ENCODE measurements at places on chromosomes 11 and 22.
A peak's percentile ranks its signal among the peaks of the same experiment; 100 is the strongest.

- DNase-seq = no peak
Observed at GRCh38 chr11:75762885-75763284, 5.7 kb upstream of the DGAT2 start.

- no peak for DNase-seq
Observed at GRCh38 chr11:122811721-122812120, 26.6 kb upstream of the CRTAM start.

DNA sequence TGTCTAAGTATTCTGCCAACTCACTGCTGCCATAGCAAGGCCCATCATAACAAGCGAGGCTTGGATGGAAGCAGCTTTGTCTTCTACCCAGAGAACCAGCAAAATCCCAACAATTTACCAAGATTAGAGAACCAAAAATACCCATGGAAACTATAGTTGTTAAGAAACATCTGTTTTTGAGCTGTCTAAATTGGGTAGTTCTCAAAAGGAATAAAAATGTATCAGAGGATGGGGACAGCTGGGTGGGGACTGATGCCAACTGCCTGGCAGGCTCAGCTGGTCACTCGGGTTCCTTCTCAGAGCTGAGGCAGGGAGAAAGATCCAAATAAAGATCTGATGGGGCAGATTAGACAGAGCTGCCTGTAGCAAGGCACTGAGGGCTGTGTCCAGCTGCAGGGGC lies 85.9 kb upstream of the GRK3 start:
- no peak for DNase-seq

GRCh38 chr11:130508913-130509312 lies 60.5 kb downstream of the ADAMTS15 start:
- DNase-seq = no peak

DNA sequence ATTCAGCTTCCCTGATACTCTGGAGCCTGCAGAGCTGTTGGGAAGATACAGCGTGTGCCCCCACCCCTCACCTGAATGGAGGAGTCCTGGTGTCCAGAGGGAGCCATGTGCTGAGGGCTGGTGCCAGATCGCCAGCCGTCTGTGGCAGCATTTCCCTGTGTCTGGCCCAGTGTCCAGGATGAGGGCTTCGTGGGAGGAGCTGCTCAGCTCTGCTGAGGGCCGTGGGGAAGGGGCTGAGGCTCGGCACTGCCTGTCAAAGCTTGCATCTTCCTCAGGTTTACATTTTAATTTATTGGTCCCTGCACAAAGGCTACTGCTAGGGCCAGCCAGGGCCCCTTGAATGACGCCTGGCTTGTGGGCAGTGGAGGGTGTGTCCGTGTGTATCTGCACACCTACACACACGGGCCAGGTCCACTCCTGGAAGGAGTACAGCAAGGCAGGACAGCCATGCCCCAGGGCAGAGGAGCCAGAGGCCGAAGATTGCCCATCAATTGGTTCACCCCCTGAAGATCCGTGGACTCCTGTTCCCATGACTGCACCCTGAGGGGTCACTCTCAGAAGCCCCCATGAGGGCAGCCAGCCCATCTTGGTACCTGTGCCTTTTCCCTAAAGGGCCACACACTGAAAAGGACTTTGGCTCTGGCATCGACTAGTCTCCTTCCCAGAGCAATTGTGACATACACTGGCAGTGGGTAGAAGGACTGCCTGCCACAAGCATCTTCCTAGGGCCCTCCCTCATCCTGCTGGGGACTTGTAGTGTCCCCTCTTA lies 107.7 kb upstream of the PARVA start:
- no peak for DNase-seq

DNA sequence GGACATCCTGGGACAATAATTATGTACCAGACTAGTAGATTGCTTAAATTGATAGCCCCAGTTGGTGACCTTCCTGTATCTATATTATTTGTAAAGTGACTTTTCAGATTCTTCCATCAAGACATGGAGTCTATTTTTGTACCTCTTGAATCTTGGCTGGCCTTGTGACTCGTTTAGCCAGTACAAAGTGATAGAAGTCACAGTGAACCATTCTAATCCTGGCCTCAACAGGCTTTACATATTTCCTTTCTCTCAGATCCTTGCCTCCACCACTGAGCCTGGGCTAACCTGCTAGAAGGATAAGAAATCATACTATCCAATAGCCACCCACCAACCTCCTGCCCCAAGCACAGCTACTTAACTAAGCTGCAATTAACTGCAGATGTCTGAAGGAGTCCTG lies 37.5 kb upstream of the SLC6A5 start:
- no peak for DNase-seq

GRCh38 chr22:30289141-30289979 lies at the start of gene CASTOR1:
TSS of gene CASTOR1 (minus strand) at chr22:30289505. CDS start at chr22:30289497, 8 bp downstream.
- peak; percentile 89 for DNase-seq

- peak; percentile 46 for DNase-seq
Observed at GRCh38 chr22:39994566-39995392, at the start of gene FAM83F. TSS of gene FAM83F (plus strand) at chr22:39994954. CDS start at chr22:39995043, 89 bp downstream.

- DNase-seq = no peak
Observed at GRCh38 chr11:35089666-35090065, 49.3 kb upstream of the CD44 start.

DNA sequence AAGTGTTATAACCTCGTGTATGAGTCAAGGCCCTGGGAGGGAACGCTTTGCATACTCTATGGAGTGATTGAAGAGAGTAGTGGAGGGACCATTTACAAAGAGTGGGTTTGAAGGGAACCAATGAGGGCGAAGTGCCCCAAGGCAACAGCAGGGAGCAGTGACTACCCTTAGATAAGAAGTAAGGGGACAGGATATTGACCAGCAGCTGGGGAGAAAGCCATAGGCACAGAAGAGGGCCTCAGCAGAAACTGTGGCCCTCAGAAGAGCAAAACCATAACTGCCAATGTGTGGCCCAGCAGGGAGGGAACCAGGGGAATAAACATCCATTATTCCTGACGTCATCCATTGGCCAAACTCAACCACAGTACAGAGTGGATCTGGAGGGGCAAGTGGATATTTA lies 24.7 kb downstream of the PARVA start:
- no peak for DNase-seq

DNA sequence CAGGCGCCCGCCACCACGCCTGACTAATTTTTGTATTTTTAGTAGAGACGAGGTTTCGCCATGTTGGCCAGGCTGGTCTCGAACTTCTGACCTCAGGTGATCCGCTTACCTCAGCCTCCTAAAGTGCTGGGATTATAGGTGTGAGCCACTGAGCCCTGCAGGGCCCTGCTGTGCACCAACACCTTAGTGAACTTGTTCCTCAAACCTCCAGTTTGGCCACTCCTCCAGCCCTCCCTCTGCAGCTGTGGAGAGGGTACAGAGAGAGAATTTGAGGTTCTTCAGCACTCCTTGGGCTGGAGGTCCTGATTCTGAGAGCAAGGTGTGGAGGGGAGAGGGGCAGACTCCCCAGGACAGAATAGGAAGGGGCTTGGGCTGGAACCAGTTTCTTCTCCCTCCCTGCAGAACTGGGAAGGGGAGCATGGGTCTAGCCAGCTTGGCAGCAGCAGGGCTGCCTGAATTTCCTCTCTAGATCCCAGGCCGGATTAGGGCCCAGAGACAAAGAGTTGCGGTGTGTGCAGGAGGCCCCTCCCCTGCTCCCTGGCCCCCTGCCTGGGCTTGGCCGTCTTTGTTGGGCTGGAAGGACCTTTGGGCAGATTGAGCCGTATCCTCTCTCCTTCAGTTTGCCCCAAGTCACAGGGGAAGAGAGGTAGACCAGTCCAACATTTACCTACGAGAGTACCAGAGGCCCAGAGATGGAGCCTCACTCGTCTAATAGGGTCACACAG lies 2.3 kb upstream of the PEX16 start:
- peak; percentile 2 for DNase-seq

DNA sequence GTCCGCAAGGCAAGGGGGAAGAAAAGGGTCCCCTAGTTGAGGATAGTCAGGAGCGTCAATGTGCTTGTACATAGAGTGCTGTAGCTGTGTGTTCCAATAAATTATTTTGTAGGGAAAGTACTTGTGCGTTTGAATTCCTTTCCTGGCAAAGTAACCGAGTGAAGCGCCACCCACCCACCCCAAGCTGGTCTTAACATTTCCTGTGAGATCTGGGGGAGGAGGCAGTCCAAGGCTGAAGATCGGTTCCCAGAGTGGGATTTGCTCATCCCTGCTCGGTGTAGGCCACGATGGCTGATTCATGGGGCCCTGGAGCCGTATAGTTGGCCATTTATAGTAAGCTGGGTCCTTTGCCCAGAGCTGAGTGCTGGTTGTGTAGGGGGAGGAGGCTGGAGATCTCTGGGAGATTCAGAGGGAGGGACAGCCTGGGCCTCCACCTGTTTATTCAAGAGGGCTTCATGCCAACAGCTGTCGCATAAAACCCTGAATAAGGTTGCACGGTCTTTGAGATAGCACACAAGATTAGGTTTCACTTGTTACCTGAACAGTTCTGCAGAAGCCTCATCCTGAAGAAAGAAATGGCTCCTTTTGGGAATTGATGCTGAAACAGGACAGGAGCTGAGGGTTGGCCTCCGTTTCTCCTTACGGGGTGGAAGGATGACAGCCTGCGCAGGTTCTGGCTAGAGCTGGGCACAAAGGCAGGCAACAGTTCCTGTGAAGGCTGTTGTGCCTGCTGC lies 2.4 kb downstream of the ATF4 start:
- no peak for DNase-seq

GRCh38 chr22:45238957-45239680 lies 1.6 kb downstream of the KIAA0930 start:
- DNase-seq = no peak

DNA sequence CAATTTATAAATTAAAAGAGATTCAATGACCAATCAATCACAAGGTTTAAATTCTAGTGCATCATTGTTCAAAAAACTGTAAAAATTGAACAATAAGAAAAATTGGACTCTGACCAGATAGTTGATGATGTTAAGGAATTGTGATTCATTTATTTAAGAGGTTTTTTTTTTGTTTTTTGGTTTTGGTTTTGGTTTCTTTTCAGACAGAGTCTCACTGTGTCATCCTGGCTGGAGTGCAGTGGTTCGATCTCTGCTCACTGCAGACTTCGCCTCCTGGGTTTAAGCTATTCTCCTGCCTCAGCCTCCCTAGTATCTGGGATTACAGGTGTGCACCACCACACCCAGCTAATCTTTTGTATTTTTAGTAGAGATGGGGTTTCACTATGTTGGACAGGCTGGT lies 17.1 kb upstream of the EIF3M start:
- no peak for DNase-seq

DNA sequence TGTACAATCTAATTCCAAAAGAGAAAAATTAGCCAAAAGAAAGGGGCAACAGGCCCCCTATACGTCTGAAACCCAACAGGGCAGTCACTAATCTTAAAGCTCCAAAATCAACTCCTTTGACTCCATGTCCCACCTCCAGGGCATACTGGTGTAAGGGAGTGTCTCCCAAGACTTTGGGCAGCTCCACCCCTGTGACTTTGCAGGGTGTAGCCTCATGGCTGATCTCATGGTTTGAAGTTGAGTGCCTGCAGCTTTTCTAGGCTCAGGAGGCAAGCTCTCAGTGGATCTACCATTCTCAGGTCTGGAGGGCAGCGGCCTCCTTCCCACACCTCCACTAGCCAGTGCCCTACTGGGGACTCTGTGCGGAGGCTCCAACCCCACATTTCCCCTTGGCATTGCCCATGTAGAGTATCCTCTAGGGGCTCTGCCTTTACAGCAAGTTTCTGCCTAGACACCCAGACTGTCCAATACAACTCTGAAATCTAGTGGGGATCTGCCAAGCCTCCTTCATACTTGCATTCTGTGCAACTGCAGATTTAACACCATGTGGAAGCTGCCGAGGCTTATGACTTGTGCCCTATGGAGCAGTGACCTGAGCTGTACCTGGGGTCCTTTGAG lies 94.5 kb downstream of the TRIM29 start:
- DNase-seq = no peak

DNA sequence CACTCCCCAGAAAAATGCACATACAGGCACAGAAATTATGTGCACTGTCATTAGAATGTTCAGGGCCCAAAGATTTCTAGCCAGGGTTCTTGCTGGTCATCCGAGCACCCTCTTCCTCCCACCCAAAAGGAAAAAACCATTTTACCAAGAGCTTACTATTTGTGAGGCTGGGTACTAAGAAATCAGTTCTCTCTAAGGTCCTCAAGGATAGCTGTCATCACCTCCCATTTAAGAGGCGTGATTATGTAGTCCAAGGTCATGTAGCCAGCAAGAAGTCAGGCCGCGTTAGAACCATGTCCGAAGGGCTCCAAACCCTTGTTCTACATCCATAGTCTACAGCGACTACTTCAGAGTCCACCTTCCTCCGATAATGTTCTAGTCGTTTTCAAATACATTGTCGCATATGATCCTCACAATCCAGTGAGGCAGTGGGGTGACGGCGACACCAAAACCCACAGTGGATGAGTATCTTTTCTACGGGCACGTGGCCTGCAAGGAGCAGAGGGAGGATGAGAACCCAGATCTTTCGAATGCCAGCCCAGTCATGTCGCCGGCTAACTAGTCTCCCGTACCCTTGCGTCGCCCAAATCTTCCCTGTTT lies 634 bp downstream of the TIMM8B start:
- no peak for DNase-seq

GRCh38 chr11:61887839-61888494 lies 3.4 kb downstream of the FADS3 start:
- DNase-seq = no peak

DNA sequence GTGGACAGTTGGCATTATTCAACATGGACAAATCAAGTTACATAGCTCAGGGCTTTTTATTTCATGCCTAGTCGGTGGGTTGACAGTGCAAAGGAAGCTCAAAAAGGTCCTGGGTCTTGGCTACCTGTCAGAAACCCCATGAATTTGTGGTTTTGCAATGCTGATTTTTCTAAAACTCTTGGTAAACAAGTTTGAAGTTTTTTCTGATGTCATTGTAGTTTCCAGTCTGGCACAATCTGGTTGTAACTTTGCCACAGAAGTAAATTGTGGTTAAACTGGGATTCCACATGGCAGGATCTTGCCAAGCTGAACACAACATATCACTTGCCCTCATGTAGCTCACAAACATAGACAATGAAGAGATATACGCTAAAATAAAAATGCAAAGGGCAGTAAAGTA lies 100.8 kb downstream of the EHF start:
- no peak for DNase-seq

- DNase-seq = no peak
Observed at GRCh38 chr22:22893891-22894739, 6.5 kb downstream of the IGLL5 start.

DNA sequence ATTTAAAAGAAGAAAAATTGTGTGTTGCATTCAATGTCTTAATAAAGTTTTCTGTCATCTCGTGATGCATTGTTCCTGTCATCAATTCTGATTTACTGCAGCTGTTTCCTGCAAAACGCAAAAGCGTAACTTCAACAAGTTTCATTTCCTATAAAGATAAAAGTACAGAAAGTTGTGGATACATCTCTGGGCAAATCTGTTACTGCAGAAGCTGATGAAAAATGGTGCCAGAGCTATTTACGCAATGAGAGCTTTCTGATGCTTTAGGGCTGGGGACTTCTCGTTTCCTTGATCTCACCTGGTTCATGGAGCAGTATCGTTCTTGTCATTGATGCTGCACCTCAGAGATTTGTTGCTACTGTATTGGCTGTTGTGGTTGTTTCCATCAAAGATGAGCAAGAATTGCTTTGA lies 15.5 kb upstream of the MS4A12 start:
- DNase-seq = no peak

DNA sequence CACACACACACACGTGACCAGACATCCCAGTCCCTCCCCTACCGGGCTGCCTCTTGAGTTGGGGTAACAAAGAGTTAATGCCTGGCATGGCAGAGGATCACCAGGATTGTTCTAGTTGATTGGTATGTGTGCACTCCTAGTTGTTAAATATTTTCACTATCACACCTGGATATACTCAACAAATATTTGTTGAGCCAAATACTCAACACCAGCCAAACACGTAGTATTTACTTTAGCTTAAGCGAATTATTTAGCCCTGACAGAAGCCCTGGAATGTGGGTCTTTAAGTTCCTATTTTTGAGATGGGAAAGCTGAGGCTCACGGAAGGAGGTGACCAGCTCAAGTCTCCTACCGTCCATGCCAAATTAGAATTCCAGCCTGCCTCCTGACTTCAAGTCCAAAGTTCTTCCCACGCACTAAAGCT lies 10.5 kb downstream of the CD3E start:
- no peak for DNase-seq
